ENCODE measurements at places on chromosomes 12 and 14.

GRCh38 chr12:4353785-4354208 lies 25.7 kb downstream of the FGF23 start:
- DNase-seq: no peak

DNA sequence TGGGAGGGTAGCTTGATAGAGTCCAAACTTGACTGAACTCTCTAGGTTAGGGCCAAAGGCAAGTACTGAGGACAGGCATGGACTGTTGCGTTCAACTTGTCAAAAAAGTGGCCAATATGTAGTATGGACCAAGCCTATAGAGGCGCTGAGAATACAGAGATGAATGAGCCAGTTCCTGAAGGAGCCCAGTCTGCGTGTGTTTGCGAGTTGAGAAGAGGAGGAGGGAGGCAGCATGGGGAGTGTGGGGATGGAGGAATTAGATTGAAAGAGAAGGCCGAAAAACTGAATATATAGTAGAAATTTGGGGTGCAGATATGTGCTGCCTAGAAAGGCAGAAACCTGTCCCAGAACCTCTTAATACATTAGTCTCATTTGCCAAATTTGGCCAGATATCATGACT lies 412.4 kb downstream of the PCNX1 start:
- no peak for DNase-seq

DNA sequence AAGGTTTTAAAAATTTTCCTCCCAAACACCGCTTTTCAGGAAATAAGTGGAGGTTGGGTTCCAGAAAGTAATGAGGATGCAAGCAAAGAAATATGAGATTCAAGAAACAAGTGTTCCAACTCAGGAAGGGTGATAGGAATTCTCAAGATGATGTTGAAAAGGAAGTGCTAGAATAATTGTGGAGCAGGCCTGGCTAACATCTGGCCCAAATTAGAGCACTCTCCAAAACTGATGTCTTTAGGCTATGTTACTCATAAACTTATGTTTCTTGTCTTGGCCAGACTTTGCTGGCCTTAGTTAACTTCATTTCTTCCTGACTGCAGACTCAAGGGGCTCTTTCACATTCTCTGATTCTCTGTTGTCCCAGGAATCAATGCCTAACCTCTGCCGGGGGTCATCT lies 116.3 kb downstream of the TMTC3 start:
- DNase-seq: no peak

DNA sequence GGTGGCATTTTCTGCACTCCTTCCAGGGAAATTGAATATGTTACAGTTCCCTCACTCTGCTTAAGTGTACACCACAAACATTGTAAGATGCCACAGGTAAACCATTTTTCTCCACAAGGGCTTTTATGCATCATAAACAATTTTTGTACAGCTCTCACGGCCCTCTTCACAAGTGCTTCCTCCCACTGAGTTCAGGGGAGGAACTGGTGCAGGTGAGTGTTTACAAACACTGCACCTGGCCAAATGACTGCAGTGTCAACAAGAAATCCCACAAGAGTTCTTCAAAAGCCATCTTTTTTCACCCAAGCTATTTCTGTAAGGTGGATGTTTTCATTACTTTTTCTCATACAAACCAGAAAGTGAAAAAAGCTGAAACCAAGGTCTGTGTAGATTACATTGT lies 973.2 kb downstream of the AACS start:
- no peak for DNase-seq

GRCh38 chr14:67405771-67406170 lies 6.2 kb downstream of the PLEK2 start:
- no peak for DNase-seq

DNA sequence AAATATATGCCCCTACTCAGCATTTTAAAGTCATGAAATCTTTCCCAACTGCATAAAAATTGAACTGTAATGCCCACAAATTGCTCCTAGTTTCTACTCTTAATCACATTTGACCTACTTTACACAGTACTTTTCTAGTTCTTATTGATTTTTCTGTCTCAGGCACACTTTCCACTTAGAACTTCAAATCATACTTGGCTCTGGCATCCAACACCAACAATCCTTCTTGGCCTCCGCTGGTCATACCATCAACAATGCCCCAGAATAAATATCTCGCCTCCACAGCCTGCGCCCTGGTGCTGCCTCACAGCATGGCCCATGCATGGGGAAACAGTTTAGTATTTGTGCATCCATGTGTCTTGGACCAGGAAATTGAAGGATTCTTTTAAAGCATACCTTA lies 107.5 kb upstream of the SYT10 start:
- no peak for DNase-seq

Data from stimulated activated CD4-positive, alpha-beta T cell treated with anti-CD3 and anti-CD28 coated beads, Interleukin-1b, Interleukin-23, amount 100 ng/mL, for 1 hour (primary cell).